Stimulated activated CD4-positive, alpha-beta T cell treated with anti-CD3 and anti-CD28 coated beads, TNF-alpha, amount 100 ng/mL, for 48 hours (primary cell): ENCODE measurements at places on chromosomes 16 and 17.

GRCh38 chr17:6627019-6627418 is 13.5 kb downstream of the KIAA0753 start:
- no peak for DNase-seq

DNA sequence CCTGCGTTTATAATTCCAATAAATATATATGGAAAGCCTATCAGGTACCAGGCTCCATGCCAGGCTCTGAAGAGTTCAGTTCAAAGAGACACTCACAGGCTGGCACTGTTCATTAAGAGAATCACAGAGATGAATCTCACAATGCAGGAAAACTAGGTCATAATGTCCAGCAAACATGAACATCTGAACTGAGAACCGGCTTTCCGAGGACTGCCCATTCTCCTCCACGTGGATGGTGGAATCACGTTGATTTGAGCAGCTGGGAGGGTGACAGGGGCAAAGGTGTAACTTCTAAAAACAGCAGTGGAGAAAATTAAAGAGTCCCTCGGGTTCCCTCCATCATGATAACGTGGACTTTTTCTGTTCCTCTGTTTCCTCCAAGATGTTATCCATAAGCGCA is 10.2 kb downstream of the GP2 start:
- DNase-seq, result no peak

- peak; percentile 18 for DNase-seq
These were observed 527 bp downstream of the SIAH1 start for GRCh38 chr16:48384520-48385252.

DNA sequence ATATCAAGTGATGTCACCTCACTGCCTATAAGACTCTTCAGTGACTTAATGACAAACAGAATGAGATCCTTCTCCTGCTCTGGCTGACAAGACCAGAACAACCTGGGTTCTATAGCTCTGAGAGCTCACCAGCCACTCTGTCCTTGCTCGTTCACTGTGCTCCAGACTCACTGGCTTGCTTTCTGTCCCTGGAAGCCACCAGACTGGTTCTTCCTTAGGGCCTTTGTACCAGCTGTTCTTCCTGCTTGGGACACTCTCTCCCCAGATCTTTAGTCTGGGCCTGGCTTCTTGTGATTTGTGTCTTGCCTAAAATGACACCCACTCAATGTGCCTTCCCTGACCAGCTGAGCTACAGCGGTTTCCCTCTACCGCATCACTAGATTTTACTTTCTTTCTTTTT is 76.1 kb downstream of the FTO start:
- DNase-seq, result no peak

GRCh38 chr17:70317421-70317820 is 148.1 kb downstream of the KCNJ2 start:
- DNase-seq, result no peak

DNA sequence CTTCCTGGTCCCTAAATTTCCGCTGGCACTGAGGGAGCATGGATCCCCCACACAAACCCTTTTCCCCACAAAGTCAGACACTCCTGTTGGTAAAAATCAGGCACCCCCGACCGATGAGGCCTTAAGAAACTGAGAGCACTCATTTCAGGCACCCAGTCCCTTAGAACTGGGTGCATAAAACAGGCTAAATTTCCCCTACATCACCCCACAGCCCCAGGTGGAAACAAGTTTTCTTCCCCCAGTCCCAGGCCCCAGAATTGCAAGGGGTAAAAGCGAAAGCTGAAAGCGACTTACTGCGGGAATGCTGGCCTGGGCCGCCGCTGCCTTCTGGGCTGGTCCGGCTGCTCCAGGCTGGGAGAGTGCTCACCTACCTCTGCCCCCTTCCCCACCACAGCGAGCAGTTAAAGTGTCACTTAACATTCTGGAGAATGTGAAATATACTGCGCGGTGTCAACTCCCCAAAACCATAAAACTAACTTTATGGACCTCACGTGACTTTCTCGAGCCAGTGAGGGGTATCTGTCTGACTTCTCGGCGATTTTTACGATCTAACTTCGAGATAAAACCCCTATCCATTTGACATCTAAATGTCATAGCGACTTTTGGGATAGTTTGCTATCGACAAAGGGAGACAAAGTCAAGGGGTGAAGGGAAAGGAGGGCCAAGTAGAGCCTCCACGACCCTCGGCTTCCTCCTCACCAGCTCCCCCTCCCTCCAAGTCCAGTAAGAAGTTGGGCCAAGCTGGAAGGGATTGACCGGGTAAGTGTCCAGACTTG is at the start of gene HOXB3:
HOXB3 (minus strand) TSS at position 411 of the 776 bp plus-strand sequence. CDS start 37,767 bp downstream, outside the sequence.
- DNase-seq, result no peak

GRCh38 chr17:77150196-77150595 is 9.4 kb downstream of the SEC14L1 start:
- no peak for DNase-seq

DNA sequence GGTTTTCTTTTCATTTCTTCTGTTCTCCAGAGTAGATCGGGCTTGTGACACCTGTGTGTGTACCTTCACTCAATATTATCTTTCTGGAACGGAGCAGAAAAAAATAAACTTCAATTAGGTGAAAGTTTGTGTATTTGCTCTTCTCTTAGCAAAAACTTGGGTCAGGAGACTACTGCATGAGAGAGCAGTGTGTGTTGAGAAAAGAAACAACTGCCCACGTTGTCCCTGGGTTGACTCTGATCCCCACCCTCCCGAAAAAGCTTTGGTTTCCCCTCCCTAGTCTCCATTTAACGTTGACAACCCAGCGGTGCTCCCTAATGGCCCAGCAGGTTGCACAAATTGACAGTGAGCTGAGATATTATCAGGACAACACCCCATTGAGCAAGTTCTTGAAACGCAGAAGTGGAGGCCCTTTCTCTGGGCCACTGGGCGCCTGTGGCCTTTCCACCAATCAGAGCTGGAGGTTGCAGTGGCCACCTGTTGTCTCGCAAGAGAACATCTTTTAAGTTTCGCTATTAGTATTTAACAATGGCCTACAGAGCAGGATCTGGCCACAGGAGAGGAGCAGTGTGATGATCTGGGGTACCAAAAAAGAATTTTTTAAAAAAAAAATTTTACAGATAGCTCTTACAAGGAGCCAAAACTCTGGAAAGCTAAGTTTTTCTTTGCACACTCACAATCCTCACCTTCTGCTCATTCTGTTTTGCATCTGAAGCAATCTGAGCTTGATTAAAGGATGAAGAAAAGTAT is 1.5 kb upstream of the TOX3 start:
- no peak for DNase-seq

DNA sequence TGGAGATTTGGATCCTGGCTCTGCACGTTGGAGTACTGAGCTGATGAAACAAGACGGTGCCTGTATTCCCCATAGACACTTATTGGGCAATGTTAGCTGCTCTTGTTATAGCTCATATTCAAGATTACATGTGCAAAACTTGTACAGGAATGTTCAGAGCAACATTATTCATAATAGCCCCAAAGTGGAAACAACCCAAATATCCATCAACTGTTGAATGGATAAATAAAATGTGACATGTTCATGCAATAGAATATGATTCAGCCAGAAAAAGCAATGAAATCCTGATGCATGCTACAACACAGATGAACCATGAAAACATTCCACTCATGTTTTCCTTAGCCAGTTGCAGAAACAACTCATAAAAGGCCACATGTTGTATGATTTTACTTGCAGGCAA is 5.7 kb upstream of the SDR42E1 start:
- no peak for DNase-seq

DNA sequence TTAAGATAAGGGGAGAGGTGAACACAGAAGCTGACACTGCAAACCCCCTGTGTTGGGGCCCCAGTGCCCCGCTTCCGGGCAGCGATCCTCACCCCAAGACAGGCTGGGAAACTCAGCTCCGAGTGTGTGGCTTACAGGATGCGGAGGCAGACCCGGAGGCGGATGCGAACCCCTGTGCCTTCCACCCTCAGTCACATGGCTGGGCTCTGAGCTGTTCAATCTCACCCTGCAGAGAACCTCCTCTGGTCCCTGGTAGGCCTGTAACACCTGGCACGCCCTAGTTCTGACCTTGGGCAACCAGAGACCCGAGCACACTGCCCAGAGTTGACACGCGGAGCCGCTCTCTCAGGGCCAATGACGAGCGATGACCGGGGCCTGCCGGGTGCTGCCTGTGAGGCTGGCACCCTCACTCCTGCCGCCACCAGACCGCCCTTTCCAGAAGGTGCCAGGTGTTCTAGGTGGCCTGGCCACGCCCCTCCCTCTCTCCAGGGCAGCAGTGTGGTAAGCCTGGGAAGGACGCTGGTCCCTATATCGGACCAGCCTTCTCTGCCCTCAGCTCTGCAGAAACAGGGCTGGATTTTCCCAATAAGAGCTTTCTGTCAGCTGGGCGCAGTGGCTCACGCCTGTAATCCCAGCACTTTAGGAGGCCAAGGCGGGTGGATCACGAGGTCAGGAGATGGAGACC is 23.3 kb downstream of the MEAK7 start:
- DNase-seq, result no peak

GRCh38 chr16:83198977-83199376 is 572.2 kb downstream of the CDH13 start:
- DNase-seq, result no peak

DNA sequence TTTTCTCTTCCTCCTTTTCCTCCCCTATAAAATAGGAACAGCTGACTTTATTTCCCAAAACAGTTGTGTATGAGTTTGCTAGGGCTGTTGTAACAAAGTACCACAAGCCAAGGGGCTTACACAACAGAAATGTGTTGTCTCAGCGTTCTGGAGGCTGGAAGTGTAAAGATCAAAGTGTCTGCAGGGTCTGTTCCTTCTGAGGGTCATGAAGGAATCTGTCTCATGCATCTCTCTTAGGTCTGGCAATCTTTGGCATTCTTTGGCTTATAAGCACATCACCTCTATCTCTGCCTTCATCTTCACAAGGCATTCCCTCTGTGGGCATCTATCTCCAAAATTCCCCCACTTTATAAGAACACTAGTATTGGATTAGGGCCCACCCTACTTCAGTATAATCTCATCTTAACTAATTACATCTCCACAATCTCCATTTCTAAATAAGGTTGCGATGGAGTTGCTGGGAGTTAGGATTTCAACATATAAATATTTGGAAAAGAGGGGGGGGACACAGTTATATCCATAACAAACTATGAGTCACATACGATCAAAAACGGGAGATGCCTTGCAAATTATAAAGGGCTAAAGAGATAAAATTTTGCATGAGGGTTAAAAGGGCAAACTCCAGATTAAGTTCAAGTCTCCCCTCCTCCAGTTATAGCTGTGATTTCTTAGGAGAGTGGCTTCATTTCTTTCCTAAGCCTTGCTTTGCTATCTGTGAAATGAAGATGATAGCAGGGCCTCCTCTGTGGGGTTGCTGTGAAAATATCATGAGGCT is 109.7 kb downstream of the VAT1L start:
- no peak for DNase-seq

- DNase-seq, result no peak
These were observed 227.1 kb upstream of the ZFHX3 start for GRCh38 chr16:73275024-73275423.

DNA sequence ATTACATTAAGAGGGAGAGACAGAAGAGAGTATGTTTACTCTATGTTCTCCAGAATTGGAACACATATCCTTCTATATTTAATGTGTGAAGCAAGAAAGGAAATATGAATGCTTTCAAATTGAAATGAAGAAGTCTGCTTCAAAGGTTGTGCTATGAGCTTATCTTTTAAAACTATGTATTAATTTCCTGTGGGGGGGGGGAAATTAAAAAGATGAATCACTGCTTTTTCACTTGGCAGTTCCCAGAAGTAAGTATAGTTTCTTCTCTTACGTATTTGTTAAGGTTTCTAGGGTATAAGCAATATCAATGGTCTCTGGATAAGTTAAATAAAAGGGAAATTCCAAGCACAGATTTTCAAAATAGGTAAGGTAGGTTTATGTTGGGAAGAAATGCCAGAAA is 7.0 kb downstream of the TERF2 start:
- no peak for DNase-seq

DNA sequence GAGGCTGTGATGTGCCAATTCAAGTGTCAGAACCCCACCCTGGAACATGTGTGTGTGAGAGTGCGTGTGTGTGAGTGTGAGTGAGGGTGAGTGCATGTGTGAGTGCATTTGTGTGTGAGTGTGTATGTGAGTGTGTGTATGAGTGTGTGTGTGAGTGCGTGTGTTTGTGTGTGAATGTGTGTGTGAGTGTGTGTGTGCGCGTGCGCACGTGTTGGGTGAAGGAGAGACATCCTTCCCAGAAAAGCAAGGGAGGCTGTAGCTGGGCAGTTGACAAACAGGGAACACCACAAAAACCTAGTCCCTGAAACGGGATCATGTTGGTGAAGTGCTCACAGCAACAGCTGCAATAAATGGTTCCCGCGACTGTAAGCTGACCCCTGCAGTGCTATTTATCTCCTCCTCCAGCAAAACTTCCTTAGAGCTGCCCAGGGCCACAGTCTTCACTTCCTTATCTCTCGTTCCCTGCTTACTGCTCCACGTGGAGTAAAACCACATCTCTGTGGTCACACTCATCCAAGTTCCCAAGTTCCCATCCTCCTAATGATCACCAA is 40.1 kb upstream of the RPL38 start:
- DNase-seq, result no peak

- no peak for DNase-seq
These were observed 190.3 kb upstream of the ANKFN1 start for GRCh38 chr17:55962951-55963401.

DNA sequence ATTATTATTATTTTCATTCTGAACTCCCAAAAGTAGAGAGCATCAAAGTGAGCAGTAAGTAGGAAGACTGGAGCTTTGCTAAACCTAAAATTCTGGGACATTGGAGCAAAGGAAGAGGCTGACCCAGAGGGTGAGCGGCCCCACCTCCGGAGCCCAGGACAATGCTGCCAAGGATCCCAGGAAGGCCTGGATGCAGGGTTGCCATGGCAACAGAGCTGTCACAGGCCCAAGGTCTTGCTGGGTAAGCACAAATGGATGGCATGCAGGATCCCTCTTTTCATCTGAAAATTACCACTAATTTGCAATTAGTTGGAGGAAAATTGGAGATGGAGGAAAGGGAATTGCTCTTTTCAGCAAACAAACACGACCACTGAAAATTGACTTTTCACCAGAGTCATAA is 457.9 kb upstream of the CDH5 start:
- DNase-seq, result no peak

DNA sequence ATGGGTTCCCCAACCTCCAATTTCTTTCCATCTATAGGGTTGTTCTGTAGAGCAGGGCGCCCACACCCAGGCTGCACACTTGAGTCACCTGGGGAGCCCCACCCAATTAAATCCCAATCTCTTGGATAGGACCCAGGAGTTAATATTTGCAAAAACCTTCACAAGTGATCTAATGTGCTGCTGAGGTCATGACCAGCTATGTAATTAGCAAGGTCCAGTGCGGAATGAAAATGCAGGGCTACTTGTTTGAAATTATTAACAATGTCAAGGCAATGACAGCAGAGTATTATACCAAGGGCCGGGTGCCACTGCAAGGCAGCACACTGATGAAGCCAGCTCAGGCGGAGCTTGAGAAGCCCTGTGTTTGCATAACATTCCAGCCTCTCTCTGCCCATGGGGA is 302.7 kb downstream of the MAF start:
- no peak for DNase-seq

DNA sequence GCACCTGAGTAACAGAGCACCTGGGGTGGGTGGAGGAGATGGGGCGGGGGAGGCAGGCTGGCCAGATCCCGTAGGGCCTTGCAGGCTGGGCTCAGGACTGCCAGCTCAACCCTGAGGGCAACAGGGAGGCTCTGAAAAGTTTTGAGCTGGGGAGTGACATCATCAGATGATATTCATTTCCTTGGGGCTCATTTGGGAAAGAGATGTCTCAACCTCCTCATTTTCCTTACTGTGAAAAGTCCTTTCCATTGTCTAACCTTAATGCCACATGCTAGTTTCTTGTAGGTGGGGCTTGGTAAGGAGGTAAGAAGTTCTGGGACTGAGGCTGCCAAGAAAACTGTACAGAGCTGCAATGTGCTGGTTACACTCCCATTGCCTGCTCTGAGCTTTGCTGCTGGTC is 3.7 kb downstream of the TNS4 start:
- no peak for DNase-seq

- peak; percentile 65 for DNase-seq
These were observed 11.4 kb downstream of the GGA3 start for GRCh38 chr17:75250009-75250471.
